Type B pancreatic cell (in vitro differentiated cells): ENCODE measurements at places on chromosomes 1 and 21. TPM values are rescaled to one million over a fixed set of nuclear protein-coding genes. Genes with fewer than 3 reads are reported as not detected.

GRCh38 chr1:232548691-232549090 is 81.2 kb downstream of the SIPA1L2 start:
- peaks cover 53% of the 10 kb centered on the region for H3K4me1 ChIP-seq
- DNase-seq, result no peak
- H3K36me3 ChIP-seq, result peaks cover 9% of the 10 kb centered on the region
- peak overlapping the region; percentile 44 for H3K27ac ChIP-seq
- no peaks in the 10 kb centered on the region for H3K27me3 ChIP-seq
- no peak overlapping the region for H3K4me3 ChIP-seq

GRCh38 chr1:211639475-211640300 is 35.7 kb downstream of the NEK2 start:
- no peak for DNase-seq
- H3K4me1 ChIP-seq, result peaks cover 20% of the 10 kb centered on the region
- H3K27ac ChIP-seq, result no peak overlapping the region

DNA sequence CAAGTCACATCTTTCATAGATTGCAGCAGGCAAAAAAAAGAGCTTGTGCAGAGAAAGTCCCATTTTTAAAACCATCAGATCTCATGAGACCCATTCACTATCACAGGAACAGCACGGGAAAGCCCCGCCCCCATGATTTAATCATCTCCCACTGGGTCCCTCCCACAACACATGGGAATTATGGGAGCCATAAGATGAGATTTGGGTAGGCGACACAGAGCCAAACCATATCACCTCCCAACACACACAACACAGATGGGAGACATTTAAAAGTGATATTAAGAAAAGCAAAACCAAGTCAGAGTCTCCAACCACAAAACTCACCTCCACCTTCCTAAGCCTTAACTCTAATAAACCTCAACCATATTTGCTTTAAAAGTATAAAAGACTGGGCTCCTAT is 61.5 kb upstream of the TIAM1 start:
- H3K27ac ChIP-seq, result no peak overlapping the region
- H3K27me3 ChIP-seq, result no peaks in the 10 kb centered on the region
- no peaks in the 10 kb centered on the region for H3K36me3 ChIP-seq
- DNase-seq, result no peak
- peaks cover 11% of the 10 kb centered on the region for H3K4me1 ChIP-seq

DNA sequence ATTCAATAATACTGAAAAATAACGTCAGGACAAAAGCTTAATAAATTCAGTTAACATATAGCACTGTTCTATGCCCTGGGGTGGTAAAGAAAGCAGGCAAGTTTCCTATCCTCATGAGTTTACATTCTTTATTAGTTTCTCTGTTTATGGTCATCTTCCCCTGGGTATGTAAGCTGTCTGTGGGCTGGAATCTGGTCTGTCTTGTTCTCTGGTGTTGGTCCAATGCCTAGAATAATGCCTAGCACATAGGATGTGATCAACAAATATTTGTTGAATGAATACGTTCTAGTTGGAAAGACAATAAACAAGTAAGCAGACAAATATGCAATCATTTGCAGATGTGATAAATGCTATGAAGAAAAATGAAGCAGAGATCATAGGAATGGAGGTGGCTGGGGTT is 7.2 kb upstream of the IGSF3 start:
- DNase-seq, result no peak
- H3K36me3 ChIP-seq, result no peaks in the 10 kb centered on the region
- peaks cover 25% of the 10 kb centered on the region for H3K4me1 ChIP-seq
- H3K27ac ChIP-seq, result no peak overlapping the region
- no peaks in the 10 kb centered on the region for H3K27me3 ChIP-seq

DNA sequence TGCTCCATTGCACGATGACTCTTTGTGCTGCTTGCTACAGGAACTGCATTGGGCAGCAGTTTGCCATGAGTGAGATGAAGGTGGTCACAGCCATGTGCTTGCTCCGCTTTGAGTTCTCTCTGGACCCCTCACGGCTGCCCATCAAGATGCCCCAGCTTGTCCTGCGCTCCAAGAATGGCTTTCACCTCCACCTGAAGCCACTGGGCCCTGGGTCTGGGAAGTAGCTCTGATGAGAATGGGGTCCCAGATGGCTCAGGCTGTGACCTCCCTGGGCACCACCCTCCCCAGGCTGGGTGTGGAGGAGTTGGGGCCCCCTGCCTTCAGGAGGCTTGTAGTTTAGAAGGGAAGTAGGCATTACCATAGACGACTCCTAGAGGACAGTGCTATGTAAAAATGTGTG is 19.7 kb downstream of the CYP4B1 start:
- H3K36me3 ChIP-seq, result no peaks in the 10 kb centered on the region
- no peak overlapping the region for H3K27ac ChIP-seq
- H3K4me1 ChIP-seq, result no peaks in the 10 kb centered on the region
- no peaks in the 10 kb centered on the region for H3K27me3 ChIP-seq
- no peak for DNase-seq

DNA sequence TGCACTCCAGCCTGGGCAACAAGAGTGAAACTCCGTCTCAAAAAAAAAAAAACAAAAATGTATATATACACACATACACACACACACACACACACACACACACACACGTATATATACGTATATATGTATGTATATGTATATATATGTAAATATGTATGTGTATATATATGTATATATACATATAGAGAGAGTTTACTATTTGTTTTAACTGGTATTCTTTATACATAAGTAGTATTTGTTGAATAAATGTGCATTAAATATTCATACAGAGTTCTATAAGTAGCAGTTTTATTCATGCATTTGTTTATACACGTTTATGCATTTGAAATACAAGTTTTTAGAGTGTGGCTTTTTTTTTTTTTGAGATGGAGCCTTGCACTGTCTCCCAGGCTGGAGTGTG is 113.6 kb downstream of the ZMYM4 start:
- no peak for DNase-seq
- H3K27ac ChIP-seq, result no peak overlapping the region
- no peak overlapping the region for H3K4me3 ChIP-seq

GRCh38 chr1:12669529-12670068 is 25.7 kb downstream of the AADACL4 start:
- H3K27ac ChIP-seq, result no peak overlapping the region
- H3K4me3 ChIP-seq, result no peak overlapping the region
- H3K36me3 ChIP-seq, result no peaks in the 10 kb centered on the region
- H3K4me1 ChIP-seq, result peaks cover 7% of the 10 kb centered on the region
- H3K27me3 ChIP-seq, result peaks cover 4% of the 10 kb centered on the region

DNA sequence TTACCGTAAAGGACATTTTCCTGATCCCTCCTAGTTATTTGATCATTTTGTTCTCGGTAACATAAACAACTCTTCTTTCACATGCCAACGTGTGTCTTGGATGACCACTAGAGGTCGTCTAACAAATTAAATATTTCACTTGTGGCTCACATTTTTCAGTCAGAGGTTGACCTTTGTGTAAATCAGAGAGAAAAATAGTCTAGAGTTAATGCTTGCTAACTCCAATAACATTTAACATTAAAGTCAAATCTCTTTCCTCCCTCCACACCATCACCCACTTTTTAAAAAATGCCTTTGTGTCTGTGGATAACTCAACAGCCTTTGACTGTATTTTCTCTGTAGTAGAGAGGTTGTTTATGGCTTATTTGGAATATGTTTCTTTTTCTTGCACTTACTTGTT is 220.5 kb upstream of the B3GALT2 start:
- peaks cover 19% of the 10 kb centered on the region for H3K4me1 ChIP-seq
- no peak for DNase-seq
- H3K27me3 ChIP-seq, result no peaks in the 10 kb centered on the region
- H3K36me3 ChIP-seq, result no peaks in the 10 kb centered on the region

DNA sequence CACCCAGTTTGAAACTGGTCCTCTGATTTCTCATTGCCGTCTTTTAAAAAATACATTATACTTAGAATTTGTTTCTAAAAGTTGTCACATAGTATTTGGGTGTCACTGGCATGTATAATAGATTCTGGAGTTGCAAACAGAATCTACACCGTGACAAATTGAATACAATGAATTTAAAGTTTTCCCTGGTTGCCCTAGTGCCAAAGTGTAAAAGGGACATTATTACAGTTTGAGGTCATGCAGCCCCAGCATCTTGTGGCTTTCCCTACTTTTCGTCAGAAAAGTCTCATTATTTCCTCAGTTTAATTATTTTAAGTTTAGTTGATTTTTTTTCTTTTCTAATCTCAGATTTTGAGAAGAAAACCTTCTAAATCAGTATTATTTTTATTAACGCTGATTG is 155.9 kb downstream of the DISP1 start:
- peaks cover 4% of the 10 kb centered on the region for H3K27me3 ChIP-seq
- no peak overlapping the region for H3K27ac ChIP-seq
- DNase-seq, result no peak
- no peak overlapping the region for H3K4me3 ChIP-seq
- H3K4me1 ChIP-seq, result peaks cover 14% of the 10 kb centered on the region

DNA sequence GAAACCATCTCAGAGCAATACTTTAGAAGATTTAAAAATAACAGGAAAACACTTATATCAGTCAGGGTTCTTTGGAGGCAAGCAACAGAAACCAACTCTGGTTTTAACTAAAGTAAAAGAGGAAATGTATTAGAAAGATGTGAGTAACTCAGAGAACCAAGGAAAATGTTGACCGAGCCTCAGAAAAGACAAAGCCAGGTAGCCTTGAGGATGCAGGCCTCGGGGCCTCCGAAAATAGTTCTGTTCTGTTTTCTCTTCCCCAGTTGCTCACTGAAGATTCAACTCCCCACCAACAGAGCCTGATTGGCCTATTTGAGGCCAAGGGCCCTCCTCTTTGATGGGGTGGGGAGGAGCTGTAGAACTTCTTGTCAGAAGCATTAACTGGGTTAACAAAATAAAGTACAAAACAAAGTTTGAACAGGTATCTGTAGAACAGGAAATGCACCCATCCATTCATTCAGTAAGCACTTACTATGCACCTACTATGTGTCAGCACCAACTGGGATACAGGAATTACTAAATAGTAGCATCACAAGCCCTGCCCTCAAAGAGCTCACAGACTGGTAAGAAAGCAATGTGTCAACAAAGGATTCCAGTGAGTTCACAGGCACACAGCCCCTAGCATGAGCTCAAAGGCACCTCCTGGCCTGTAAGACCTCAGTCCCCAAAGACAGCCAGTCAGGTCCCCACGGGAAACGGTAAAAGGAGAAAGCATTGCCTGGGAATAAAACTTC is 12.6 kb downstream of the SLAMF8 start:
- H3K4me1 ChIP-seq, result peaks cover 9% of the 10 kb centered on the region
- no peaks in the 10 kb centered on the region for H3K36me3 ChIP-seq
- DNase-seq, result no peak
- peaks cover 19% of the 10 kb centered on the region for H3K27me3 ChIP-seq
- H3K4me3 ChIP-seq, result no peak overlapping the region
- no peak overlapping the region for H3K27ac ChIP-seq

LAMB3 gene
- total RNA-seq, result 17.0 and 47.3 TPM in 2 replicates

FBXO2 gene
- 5.9 and 7.4 TPM in 2 replicates for total RNA-seq

PDE9A gene
- 15.2 and 18.6 TPM in 2 replicates for total RNA-seq

AUNIP gene
- 3.7 and 7.2 TPM in 2 replicates for total RNA-seq

GCSAML gene
- not detected in 2 replicates for total RNA-seq

TRABD2B gene
- 2.2 and 6.7 TPM in 2 replicates for total RNA-seq

SMIM1 gene
- total RNA-seq, result 10.8 and 15.1 TPM in 2 replicates

GPA33 gene
- 0.68 and 1.4 TPM in 2 replicates for total RNA-seq
